Activated gamma-delta T cell treated with Interleukin-2 at 50 U/mL for 16 hours (primary cell): ENCODE measurements at places on chromosomes 3 and 15.

- no peak for DNase-seq
Observed at GRCh38 chr15:33158366-33158765, 36.1 kb downstream of the FMN1 start.

- no peak for DNase-seq
Observed at GRCh38 chr3:13837751-13838150, 42.1 kb downstream of the WNT7A start.

GRCh38 chr3:142165194-142165593 is 15.8 kb upstream of the TFDP2 start:
- DNase-seq, result no peak

- no peak for DNase-seq
Observed at GRCh38 chr15:80404761-80405553, 775 bp downstream of the ARNT2 start.

DNA sequence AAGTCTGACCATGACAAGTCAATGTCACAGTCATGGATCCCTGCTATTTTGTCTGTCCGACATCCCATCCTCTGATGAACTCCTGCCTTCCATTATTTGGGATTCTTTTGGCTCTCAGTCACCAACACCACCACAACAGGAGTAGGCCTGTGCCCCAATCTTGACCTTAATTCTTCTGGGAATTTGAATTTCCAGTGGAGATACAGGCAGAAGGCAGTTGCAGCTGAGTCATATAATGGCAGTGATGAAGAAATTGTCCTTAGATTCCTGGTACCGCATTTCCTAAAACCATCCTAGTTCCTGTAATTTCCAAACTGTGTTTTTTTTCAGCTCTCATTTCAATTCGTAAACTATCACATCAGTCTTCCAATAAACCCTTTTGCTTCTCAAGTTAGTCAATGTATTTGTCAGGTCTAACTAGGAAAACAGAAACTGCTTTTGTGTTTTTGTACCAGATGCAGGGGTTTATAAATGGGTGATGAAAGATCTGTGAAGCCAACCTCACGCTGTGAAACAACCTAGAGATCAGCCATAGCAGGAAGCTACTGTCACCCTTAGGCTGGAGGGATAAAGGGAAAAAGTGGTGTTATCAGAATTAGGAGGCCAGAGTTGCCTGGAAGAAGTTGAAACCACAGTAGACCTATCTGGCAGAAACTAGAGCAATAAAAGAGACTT is 126.3 kb upstream of the TMEM108 start:
- no peak for DNase-seq

DNA sequence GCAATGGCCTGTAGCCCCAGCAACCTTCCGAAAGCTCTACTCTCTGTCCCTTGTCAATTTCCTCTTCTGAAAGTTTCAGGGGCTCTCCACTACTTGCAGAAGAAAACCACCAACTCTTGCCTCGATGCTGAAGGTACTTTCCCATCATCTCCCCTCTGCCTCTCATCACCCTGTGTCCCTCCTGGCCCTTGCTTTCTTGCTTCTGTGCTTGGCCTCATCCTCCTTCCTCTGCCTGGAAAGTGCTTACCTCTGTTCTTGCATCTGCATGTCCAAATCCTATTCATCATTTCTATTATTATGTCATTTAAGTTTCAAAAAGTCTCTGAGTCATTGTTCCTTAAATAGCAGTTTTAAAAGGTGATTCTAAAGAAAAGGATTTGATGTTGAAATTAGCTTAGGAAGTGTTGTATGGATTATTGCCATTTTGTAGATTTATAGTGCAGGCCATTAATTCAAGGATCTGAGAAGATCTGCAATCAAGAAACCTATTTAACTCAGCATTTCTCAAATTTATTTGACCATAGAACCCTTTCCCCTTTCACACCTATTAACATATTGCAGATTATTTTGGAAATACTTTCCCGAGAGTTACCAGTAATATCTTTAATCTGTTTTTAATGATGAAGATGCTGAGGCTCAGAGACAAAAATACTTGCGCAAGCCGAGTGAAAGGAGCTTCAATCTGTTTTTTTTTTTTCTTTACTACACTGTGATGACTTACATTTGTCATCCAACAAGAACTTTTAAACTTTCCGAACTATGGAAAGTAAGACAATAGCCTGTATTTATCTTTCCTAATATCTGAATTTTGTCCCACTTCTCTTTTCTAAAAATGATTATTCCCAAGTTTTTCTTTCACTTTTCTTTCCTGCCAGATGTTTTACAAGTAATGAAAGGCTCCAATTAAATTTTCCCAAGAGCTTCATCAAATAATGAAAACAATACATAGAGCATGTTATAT is 22.3 kb upstream of the CFAP161 start:
- no peak for DNase-seq

DNA sequence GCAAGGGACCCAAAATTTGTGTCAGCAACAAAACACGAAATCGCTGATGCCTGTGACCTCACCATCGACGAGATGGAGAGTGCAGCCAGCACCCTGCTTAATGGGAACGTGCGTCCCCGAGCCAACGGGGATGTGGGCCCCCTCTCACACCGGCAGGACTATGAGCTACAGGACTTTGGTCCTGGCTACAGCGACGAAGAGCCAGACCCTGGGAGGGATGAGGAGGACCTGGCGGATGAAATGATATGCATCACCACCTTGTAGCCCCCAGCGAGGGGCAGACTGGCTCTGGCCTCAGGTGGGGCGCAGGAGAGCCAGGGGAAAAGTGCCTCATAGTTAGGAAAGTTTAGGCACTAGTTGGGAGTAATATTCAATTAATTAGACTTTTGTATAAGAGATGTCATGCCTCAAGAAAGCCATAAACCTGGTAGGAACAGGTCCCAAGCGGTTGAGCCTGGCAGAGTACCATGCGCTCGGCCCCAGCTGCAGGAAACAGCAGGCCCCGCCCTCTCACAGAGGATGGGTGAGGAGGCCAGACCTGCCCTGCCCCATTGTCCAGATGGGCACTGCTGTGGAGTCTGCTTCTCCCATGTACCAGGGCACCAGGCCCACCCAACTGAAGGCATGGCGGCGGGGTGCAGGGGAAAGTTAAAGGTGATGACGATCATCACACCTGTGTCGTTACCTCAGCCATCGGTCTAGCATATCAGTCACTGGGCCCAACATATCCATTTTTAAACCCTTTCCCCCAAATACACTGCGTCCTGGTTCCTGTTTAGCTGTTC is 34.9 kb downstream of the CHDH start:
- DNase-seq, result no peak

GRCh38 chr15:70268698-70269251 is 171.1 kb upstream of the TLE3 start:
- no peak for DNase-seq

DNA sequence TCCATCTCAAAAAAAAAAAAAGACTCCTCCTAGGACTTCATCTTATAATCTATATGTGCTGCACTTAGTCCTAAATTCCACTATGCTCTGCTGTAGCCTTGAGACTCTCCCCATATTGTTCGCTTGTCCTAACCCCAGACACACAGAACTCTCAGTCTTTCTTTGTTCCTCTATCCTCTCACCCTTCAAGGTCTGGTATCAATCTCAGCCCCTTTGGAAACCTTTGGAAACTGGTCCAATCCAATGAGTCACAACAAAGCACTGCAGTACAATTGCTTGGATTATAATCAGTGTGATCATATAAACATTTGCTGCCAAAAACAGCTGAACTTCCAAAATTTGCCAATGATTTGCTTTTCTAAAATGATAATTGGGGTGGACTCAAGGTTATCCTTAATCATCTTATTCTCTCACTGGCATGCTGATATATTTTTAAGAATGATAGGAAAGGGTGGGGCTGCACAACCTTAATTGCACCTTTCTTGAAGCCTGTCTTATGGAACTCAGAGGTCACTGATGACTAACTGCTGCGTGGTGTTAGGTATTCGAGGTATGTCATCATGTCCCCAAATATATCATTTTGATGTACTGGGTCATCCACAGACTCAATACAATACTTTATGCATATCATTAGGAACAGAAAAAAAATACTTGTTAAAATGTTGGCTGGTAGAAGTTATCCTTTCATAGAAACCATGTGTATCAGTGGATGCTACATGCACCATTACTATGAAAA is 756.7 kb downstream of the NR2F2 start:
- no peak for DNase-seq

DNA sequence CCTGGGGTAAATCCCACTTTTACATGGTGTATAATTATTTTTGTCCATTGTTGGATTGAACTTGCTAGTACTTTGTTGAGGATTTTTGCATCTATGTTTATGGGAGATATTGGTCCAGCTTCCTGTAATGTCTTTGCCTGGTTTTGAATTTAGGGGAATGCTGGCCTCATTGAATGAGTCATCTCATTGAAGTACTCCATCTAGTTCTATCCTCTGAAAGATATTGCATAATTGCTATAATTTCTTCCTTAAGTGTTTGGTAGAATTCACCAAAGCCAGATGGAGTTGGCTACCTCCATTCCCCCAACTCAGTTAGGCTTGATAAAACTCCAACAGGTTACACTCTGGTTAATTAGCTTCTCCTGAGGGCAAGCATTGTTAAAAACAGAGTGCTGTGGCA is 237.4 kb upstream of the TGFBR2 start:
- DNase-seq, result no peak

GRCh38 chr3:127406309-127407025 is 118.6 kb upstream of the PRR20G start:
- DNase-seq, result no peak

GRCh38 chr3:184426691-184427141 is 46.9 kb downstream of the CHRD start:
- DNase-seq, result no peak

DNA sequence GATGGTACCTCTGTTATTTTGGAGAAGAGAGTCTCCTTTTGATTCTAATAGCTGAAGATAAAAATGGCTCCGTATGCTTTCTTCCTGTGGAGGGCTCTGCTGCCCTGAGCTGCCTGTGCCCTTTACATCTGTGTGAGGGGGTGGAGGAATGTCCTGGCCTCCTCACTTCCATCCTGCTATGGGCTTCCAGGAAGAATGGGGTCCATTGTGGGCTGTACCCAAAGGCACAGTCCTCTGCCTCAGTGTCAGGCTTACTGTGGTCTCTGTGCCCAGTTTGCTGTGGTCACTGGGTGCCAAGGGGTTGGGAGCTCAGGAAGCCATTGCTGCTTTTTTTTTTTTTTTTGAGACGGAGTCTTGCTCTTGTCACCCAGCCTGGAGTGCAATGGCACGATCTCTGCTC is 14.4 kb downstream of the DAG1 start:
- DNase-seq, result no peak

- DNase-seq, result no peak
Observed at GRCh38 chr3:196169836-196170240, 41.4 kb downstream of the ZDHHC19 start.

DNA sequence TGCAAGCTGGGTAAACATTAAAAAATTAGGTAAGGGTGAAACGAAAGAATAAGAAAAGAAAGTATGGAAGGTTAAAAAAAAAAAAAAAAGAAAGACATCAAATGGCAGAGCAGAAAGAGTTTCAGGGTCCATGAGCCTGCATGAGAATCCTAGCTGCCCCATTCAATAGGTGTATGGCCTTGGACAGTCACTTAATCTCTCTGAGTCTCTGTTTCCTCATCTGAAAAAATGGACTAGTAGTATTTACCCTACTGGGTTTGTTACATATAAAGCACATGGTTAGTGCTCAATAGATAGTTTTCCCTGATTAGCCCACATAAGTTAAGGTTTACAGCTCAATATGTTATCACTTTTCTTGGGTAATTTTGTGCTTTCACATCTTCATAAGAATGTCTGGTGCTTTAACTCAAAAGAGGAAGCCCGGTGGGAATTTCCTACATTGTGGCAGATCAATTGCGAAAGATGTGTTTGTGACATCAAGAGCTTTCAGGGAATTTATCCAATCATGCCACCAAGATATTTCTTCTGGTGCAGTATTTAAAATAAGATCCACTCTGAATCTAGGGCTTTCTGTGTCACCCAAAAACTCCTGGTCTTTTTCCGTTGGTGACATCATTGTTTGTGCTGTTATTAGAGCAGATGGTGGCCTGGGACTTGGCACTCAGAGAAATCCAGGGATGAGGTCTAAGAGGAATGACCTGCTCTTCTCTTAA is 57.2 kb upstream of the UBE2E1 start:
- DNase-seq, result no peak

DNA sequence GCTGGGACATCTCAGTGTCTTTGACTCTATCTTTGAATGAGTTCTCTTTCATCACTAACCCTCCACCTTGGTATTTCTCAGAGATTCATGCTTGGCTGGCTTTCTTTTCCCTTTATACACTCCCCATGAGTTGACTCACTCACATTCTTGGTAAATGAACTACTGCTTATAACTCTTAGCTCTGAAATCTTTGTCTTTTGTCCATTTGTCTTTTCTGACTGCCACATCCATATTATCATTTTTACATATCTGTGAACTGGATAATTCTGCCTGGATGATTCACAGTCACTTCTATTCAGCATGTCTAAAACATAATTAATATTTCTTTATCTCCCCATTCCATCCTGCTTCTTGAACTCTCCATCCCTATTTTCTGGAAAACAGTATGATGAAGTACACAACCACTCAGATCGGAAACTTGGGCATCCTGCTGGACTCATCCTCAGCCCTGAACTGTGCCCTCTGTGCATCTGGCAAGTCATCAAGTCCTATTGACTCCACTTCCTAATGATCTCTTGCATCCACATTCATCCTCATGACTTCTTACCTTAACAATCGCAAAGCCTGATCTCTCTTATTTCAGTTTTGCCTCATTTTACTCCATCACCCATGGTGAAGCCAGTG is 66.9 kb downstream of the KCNAB1 start:
- DNase-seq, result no peak

DNA sequence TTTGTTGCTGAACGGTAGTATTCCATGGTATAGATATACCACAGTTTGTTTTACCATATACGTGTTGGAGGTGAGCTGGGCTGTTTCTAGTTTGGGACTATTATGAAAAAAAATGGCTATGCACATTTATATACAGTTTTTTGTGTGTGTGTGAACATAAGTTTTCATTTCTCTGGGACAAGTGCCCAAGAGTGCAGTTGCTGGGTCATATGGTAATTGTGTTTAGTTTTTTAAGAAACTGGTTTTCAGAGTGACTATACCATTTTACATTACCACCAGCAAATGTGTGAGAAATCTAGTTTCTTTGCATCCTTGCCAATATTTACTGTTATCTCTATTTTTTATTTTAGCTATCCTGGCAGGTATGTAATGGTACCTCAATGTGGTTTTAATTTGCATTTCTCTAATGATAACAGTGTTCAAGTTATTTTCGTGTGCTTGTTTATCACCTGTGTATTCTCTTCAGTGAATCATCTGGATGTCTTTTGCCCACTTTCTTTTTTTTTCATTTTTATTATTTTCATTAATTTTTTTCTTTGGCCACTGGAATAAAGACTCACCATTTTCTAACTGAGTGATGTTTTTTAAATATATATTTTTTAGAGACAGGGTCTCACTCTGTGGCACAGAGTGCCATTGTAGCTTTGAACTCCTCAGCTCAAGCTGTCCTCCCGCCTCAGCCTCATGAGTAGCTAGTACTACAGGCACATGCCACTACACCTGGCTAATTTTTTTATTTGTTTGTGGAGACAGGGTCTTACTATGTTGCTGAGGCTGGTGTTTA is 75.3 kb downstream of the ZNF609 start:
- DNase-seq, result no peak

DNA sequence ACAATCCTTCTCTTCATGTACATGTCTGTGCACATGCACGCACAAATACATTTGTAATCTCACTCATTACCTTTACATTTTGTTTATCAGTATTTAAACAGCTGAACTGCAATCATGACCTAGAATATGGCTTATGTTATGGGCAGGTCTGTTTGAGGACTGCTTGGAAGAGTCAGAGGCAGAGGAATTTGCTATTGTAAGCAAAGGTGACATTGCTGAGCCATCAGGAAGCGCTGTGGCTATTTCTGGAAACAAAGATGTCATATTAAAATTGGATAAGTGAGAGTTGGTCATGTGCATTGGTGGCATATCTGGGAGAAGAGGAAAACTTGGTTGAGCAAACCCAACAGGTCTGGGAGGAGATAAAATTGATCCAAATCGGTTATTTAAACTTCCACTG is 41.6 kb downstream of the USF3 start:
- DNase-seq, result no peak
